ENCODE measurements at places on chromosomes 5 and 9.

DNA sequence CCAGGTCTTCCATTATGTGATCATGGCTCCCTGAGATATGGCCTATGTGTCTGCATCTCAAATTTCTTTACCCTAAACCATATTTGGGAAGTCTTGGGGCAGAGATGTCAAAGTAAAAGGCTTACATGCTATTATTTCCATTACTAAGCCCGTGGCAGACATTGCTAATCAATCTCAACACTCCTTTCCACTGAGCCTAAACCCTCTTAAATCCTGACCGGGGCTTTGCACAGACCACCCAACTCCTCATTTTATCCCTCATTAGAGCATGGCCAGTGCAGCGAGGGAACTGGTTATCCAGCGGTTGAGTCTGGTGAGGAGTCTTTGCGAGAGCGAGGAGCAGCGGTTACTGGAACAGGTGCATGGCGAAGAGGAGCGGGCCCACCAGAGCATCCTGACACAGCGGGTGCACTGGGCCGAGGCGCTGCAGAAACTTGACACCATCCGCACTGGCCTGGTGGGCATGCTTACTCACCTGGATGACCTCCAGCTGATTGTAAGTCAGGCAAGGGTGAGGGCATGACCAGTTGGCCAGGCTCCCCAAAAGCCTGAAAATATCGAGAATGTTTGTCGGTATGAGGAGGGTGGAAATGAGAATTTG, 11.0 kb downstream of the BSPRY start:
- DNase-seq, result no peak

GRCh38 chr5:174186096-174186695, 140.7 kb downstream of the NSG2 start:
- DNase-seq, result no peak

DNA sequence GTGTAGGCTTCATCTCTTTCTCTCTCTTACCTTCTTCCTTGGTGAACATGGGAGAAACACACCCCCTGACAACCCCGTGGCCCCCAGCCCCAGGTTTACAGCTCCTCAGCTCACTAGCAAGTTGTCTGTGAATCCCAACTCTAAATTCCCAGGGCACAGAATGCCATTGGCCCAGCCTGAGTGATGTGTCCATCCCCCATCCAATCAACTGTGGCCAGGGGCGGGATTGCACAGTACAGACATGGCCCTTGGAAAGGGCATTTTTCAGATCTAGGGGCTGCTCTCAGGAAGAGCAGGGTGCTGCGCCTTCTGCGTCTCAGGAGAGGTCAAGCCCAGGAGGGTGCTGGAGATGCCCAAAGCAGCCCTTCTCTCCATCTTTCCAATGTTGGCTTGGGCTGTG, 48.2 kb upstream of the ASS1 start:
- no peak for DNase-seq

DNA sequence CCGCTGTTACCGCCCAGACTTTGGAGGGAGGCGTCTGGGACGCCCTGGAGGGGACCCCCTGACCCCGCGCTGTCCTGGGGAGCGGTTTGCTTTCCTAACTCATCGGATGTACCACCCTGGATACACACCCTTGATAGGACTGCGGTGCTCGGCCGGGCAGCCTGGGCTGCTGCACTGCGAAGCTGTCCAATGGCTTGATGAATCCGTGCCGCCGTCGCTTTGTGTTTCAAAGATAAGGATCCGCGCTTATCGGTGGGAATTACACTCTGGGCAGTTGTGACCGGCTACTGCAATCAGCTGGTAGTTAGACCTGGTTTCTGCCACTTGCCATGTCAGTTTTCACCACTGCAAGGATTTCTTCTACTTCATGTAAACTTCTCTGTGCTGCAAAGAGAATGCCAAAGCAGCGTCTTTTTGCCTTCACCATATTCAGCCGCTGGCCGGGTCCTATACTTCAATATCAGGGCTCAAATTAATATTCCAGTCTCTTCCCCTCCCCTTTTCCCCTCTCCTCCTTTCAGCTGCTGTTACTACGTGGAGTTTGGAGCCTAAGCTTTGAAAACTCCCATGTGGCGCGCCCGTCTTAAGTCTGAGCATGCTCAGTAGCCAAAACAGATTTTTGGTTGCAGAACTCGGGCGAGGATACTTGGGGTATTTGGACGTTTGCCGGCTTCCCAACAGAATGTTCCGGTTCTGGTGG, 727 bp downstream of the SMAD5 start:
- no peak for DNase-seq

GRCh38 chr5:159184858-159185381, 24.4 kb downstream of the RNF145 start:
- no peak for DNase-seq

DNA sequence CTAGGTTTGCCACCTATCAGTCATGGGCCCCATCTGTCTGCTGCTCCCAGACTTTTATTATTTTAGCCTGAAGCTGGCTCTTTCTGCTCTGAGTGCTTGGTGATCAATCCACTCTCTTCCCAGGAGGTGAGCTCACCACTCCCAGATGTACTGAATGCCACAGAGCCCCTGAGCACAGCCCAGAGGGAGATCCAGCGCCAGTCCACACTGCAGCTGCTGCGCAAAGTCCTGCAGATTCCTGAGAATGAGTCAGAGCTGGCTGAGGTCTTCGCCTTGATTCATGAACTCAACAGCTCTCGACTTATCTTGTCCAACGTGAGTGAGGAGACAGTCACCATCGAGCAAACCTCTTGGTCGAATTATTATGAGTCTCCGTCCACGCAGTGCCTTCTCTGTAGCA, 36.0 kb downstream of the HMGXB3 start:
- no peak for DNase-seq

DNA sequence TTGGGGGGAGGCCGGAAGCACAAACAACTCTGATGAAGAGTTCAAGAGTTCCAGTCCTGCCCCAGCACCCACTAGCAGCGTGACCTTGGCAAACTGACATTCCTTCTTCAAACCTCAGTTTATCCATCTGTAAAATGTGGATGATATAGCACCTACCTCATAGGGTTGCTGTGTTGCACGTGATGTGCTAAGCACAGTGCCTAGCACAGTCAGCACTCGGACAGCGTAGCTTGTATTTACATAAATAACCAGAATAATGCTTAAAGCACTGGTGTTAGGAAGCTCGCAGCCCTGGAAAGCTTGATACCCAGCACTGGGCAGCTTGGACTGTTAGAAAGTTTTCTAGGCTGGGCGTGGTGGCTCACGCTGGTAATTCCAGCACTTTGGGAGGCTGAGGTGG, 5.1 kb downstream of the PKN3 start:
- no peak for DNase-seq

DNA sequence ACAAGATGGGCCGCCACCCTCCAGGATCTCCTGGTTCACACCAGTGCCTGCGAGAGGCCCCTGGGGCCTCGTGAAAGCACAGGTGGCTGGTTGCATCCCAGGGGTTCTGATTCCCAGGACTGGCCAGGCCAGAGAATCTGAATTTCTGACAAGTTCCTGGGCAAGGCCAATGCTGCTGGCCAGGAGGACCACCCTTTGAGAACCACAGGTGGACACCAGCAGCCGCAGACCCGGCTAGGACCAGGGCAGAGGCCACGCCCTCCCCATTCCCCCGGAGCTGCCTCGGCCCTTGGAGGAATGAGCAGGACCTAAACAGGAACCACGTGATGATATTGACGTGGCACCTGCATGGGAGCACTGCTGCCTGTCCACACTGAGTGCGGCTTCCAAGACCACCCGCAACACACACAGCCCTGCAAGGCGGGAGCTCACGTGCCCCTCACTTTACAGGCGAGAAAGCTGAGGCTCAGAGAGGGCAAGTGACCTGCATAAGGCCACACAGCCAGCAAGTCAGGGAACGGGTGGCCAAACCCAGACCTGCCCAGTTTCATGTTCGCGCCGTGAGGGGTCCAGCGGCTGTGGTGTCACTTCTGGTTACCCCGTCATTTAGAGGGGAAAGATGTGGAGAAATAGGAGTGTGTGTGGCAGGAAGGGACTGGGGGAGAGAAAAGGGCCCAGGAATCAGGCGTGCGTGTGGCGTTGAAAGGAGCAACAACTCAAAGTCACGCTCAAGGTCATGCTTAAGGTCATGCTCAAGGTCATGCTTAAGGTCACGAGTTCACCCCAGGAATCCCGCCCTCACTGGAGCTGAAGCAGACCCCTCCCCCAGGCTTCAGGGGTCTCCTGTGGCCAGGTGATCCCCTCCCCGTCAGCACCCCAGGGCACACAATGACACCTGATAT, 105.9 kb upstream of the IER5L start:
- no peak for DNase-seq

DNA sequence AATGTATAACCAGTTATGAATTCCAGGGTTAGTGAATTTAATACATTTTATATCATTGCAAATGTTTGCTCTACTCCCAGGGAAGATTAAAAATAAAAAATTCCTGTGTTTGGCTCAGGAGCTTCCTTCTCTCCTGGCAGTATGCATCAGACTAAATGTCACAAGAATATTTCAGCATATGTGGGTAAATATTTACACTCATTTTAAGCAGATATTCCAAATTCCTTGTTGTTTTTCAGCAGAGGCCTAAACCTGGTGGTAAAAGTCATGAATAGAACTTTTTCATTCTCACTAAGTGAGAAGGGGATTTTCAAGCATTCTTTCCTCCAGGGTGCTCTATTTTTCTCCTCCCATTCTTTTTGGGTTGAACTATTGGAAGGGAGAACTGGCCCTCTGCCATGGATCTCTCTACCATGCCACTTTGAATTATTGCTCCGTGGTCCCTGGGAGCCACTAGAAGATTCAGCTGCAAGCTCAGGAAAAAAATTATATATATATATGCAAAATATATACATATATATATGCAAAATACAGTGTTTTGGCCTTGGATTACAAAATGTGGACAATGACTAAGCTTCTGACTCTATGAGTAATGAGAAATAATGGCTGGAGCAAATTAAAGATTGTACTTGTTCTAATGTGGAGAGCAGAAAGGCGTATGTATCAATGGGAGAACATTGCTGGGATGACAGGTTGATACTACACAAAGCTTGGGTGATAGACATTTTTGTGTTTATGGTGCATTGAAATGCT, 180.6 kb upstream of the PAPPA start:
- no peak for DNase-seq

DNA sequence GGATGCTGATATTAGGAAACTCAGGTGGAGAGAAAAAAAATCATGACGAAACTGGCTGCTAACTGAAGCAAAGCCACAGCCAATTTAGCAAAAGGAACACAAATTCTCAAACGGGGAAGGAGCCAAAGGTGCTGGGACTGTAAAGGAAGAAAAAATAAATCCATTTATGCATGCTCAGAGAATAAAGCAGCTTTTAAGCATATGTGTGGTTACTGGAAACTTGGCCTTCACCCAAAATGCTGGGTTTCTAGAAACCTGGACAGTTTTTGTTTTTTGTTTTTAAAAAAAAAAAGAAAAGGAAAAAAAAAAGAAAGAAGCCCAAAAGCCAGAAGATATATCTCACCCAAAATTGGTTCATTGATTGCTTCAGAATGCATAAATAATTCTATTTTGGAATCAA, 8.0 kb downstream of the WHRN start:
- no peak for DNase-seq

GRCh38 chr5:57383093-57383861, 99.3 kb downstream of the ACTBL2 start:
- no peak for DNase-seq

DNA sequence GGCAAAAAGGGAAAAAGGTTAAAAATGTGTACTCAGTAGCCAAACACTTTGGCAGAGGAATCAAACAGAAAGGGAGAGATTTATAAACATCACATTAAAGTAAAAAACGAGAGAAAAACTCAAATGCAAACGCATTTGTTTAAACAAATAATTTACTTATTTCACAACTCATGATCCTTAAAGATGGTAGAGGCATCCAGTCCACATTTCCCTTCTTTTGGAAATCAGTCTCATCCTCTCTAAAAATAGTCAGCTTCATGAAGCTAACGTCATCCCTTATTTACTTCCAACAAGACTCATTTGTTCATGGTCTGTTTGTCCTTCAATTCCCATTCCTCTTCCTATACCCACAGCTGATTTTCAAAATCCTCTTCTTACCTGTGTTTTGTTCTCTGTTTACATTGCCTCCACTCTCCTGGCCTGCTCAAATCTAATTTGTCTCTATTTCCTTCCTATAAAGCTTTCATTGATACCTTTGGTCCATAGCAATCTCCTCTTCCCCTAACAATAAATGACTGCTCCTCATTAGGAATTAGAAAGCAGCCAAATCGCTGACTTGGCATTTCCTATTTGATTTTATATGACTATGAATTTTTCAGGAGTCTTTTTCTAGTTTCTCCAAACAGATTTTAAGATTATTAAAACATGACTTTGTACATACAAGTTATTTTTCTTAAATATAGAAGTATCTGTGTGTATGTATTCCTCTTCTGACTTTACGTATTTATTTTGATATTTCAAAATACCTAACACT, 805.3 kb downstream of the TLE1 start:
- no peak for DNase-seq

DNA sequence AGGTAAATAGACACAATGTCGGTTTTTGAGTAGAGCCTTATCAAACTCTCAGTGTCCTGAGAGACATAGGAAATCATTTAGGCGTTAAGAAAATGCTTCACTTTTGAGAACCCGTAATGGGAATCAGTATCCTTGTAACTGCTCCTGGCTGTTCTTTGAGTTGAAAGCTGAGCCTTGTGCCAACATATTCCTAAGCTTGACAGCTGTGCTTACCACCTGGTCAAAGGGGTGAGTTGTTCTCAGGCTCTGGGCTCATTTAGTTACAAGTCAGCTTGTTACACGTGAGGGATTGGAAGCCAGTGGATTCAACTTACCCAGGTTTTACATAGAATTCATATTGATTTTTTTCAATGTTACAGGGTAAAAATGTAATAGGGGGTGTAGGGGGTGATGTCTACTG, 145.9 kb downstream of the GABRB2 start:
- DNase-seq, result no peak

- no peak for DNase-seq
These were observed 349.6 kb downstream of the PDE4D start for GRCh38 chr5:59543821-59544442.

DNA sequence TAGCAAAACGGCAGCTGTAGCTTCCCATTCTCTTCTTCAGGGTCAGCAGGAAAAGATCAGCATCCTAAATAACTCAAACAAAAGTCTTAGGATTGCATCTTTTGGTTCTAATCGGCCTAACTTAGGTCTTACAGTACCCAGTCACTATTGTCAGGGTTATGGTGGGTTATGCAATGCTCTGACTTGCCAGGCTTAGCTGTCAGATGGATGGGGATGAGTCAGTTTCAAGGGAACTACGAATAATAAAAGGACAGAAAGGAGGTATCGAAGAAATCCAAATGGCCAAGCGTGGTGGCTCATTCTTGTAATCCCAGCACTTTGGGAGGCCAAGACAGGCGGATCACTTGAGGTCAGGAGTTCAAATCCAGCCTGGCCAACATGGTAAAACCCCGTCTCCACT, 46.5 kb downstream of the PPP1R2B start:
- no peak for DNase-seq

- no peak for DNase-seq
These were observed 118.4 kb downstream of the ZNF608 start for GRCh38 chr5:124627815-124628595.
